ENCODE measurements at places on chromosomes 11 and 22.

GRCh38 chr11:86811637-86812321 lies 11.4 kb downstream of the PRSS23 start:
- DNase-seq = peak; percentile 92

- peak; percentile 40 for DNase-seq
Measured at GRCh38 chr11:3000032-3000961, 8.2 kb upstream of the NAP1L4 start.

DNA sequence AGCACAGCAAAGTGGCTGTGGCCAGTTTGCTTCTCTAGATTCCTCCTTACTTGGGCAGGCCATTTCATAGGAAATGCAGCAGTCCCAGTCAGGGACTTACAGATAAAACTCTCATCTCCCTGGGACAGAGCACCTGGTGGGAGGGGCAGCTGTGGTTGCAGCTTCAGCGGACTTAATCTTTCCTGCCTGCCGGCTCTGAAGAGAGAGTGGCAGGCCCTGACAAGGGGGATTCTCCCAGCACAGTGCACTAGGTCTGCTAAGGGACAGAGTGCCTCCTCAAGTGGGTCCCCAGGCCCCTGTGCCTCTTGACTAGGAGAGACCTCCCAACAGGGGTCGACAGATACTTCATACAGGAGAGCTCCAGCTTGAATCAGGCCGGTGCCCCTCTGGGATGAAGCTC lies 1649.1 kb downstream of the LRRC4C start:
- DNase-seq = no peak

GRCh38 chr22:16776080-16776479 lies 49.1 kb downstream of the XKR3 start:
- no peak for DNase-seq

DNA sequence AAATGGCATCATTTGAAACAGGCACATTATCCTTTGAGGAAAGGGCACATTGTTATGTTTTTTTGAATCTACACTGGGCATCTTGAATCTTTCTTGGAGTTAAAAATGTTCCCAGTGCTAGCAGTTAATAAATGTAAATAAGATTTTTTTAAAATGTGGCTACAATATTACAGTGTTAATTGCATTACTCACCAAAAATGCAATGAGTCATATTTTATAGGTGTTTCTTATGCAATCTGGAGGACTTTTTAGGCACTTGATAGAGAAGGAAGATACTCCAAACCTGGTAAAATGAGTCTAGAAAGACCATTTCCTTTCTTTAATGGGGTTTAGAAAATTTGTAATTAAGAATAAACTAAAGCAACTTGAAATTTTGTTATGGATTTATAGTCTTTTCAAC lies 238.0 kb downstream of the METTL15 start:
- peak; percentile 57 for DNase-seq

- no peak for DNase-seq
Measured at GRCh38 chr11:93253111-93253510, 55.3 kb upstream of the SLC36A4 start.

DNA sequence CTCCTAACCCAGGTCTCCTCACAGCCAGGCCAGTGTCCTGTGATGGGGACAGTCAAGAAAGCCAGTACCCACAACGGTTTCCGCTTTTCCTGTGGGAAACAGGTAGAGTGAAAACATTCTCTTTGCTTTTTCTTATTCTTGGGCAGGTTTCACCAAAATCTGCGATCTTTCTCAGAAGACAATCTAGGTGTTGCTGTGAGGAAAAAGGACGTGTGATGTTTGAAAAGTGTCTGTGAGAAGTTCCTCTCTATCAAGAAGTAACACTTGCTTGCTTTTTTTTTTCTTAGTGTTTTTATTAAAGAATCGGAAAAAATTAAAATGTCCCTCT lies 9.2 kb upstream of the IL2RB start:
- DNase-seq = no peak

DNA sequence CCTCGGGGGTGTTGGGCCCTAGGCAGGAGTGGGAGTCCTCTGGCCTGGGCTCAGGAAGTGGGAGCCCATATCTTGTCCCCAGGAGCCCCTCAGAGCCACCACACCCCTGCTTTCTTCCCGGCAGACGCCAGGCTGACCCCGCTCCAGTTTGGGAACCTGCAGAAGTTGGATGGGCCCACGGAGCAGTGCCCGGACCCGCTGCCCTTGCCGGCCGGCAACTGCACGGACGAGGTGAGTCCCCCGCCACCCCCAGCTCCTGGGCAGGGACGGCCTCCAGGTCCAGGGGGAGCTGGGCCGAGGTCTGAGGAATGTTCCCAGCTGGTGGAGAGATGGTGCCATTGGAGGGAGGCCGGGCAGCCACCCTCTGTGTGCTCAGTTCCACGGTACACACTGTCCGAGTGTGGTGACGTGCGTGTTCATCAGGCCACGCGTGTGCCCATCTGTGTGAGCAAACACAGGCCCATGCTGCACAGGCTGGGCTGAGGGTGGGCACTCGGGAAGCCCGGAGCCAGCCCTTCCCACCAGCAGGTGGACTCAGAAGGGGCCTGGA lies 4.8 kb downstream of the MUC5B start:
- no peak for DNase-seq

DNA sequence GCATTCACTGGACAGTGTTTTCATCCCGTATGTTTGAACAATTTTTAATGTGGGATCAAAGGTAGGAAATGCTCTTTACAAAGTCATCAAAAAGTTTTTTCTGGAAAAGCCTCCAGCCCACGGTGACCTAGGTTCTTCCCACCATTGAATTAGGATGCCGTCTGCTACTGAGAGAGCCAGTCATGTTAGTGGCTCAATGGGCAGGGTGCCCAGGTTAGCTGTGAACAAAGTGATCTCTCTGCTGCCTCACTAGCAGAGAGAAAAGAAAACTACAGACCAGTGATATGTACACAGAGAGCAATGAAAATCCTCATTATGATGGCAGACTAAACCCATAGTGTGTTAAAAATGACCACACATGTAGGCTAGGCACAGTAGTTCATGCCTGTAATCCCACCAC lies 32.4 kb downstream of the KCNQ1 start:
- no peak for DNase-seq

- peak; percentile 19 for DNase-seq
Measured at GRCh38 chr11:28417601-28418323, 309.6 kb downstream of the METTL15 start.

- peak; percentile 59 for DNase-seq
Measured at GRCh38 chr11:94472916-94473799, 20.5 kb downstream of the MRE11 start.

DNA sequence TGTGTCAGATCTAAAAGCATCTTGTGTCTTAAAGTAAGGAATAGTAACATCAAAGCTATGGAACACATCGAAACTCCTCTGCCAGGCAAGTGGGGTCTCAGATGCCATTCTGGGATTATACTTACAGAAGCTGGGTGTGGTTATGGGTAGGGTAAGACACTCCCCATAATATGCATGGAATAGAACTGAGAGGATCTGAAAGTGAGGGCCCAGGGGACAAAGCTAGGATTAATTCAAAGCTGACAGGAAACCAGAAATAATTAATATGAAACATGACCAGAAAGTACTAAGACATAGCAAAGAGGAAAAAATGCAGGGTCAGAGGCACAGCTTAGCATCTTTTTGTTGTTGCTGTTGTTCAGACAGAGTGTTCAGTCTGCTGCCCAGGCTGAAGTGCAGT lies 40.2 kb upstream of the EED start:
- DNase-seq = no peak

DNA sequence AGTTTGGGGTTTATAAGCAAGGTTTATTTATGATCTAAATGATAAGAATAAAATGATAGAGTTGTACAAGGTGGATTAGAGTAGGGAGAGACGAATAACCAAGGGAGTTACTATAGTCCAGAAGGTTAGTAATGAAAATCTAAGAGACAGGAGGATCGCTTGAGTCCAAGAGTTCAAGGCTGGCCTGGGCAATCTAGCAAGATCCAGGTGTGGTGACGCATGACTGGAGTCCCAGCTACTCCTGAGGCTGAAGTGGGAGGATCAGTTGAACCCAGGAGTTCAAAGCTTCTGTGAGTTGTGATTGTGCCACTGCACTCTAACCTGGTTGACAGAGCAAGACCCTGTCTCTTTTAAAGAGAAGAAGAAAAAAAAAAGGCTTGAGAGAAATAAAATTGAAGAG lies 12.3 kb downstream of the HMGXB4 start:
- no peak for DNase-seq

DNA sequence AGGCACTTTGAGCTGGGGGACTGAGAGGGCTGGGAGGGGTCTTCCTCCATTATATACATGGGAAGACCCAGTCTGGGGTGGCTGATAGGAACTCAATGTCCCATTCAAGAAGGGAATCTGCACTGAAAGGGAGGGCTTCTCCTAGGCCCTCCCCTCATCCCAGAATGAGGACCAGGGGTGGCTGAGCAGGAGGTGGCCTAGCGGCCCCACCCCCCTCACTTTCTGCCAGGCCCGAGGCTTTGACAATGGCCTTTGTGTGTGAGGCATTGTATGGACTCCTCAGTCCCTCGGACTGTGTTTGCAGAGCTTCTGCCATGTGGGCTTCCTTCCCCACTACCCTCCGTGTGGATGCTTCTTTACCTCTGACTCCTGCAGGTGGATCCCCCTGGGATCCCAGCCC lies 65.7 kb downstream of the NECTIN1 start:
- DNase-seq = no peak

- no peak for DNase-seq
Measured at GRCh38 chr11:76658231-76658630, 12.3 kb downstream of the LRRC32 start.
